ENCODE measurements at places on chromosomes 13 and 19.

DNA sequence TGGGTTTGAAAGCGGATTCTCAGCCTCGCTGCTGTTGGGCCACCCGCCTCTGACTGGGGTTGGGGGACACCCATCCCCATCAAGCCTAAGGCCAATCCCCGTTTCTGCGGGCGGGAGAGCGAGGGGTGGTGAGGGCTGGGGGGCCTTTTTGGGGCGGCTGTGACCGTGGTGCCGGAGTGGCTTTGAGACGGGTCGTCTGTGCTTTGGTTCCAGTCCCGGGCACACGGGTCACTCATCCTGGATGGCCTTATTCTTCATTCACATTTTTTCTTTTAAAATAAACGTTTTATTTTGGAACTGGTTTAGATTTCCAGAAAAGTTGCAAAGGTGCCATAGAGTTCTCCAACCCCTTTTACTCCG is 1.6 kb downstream of the ZNRF4 start:
- no peak for DNase-seq

GRCh38 chr13:31859571-31859970 is 120.2 kb downstream of the RXFP2 start:
- no peak for DNase-seq

GRCh38 chr19:27779954-27780353 is 1433.0 kb downstream of the UQCRFS1 start:
- no peak for DNase-seq

- no peak for DNase-seq
Measured at GRCh38 chr19:9456018-9456689, 20.8 kb upstream of the ZNF266 start.

GRCh38 chr13:77729502-77730221 is 32.2 kb downstream of the SLAIN1 start:
- DNase-seq, result no peak

GRCh38 chr13:60491531-60491930 is 94.5 kb downstream of the TDRD3 start:
- DNase-seq, result no peak

DNA sequence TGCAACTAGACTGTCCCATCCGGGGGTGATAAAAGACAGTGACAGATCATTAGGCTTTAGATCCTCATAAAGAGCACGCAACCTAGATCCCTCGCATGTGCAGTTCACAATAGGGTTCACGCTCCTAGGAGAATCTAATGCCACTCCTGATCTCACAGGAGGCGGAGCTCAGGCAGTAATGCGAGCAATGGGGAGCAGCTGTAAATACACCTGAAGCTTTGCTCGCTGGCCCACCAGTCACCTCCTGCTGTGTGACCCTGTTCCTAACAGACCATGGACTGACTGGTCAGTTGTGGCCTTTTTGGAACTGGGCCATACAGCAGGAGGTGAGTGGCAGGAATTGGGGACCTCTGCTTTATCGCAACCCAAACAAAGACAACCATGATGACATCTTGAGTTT is 173.2 kb downstream of the DLEU7 start:
- no peak for DNase-seq

DNA sequence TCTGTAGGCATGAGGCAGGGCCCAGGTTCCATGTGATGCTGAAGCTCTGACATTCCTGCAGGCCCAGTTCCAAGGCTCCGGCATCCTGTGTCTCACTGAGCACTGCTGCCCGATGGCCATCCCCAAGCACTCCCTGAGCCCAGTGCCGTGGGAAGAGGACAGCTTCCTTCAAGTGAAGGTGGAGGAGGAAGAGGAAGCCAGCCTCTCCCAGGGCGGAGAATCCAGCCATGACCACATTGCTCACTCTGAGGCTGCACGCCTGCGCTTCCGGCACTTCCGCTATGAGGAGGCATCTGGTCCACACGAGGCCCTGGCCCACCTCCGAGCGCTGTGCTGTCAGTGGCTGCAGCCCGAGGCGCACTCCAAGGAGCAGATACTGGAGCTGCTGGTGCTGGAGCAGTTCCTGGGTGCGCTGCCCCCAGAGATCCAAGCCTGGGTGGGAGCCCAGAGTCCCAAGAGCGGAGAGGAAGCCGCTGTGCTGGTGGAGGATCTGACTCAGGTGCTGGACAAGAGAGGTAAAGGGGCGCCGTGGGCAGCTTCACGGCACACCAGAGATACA is 8.0 kb downstream of the ZSCAN22 start:
- no peak for DNase-seq
